ENCODE measurements at places on chromosomes 7 and 10.

- no peak for DNase-seq
These were observed 624.8 kb upstream of the FZD8 start for GRCh38 chr10:36266923-36267322.

DNA sequence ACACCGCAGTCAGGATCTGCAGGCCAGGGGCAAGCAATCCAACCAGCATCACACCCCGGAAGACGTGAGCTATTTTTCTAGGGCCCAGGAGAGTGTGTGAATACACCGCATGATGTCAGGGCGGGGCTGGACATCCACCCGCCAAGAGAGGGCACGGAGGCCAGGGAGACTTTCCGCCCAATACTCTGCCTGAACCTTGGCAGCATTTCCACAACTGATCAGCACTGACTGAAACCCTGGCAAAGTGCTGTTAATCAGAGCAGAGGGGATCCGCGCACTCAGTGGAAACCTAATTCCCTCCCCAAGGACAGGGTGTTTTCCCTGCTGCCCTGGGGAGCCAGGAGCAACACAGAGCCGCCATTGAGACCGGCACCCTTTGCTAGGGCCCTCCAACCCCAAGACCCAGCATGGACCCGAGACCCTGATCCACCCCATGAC is 8.2 kb downstream of the MAD1L1 start:
- no peak for DNase-seq

- no peak for DNase-seq
These were observed 315.6 kb downstream of the GRM8 start for GRCh38 chr7:126937171-126937570.

DNA sequence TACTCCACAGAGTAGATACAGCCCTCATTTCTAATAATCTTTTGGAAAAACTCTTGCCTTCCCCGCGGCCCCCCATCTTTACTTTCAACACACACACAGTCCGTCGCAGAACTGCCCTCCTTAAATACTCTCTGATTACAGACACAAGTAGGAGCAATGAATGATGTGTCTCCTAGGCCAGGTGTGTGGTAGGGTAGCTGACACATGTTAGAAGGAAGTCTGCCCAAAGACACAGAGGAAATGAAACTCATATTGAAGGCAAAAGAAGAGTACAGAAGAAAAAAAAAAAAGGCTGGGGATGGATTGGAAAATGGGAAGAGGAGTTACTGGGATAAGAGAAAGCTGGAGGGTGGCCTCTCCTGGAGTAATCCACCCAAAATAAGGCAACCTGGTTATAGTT is 14.6 kb downstream of the OPALIN start:
- DNase-seq: no peak

DNA sequence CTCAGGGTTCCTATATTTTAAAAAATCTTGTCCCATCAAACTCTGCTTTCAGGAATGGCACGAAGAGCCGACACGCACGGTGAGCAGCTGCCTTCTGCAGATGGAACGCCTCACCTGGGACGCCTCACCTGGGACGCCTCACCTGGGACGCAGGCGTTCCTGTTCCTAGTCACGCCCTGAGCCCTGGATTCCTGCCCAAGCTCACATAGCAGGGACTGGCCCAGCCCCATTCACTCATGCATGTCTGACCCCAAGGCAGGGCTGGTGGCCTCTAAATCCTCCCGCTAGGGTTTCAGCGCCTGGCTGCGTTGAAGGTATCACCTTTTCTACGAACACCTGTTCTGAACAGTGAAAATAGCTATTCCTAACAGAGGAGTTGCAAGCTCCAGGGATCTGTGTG is 49.8 kb downstream of the CARD11 start:
- DNase-seq: no peak

DNA sequence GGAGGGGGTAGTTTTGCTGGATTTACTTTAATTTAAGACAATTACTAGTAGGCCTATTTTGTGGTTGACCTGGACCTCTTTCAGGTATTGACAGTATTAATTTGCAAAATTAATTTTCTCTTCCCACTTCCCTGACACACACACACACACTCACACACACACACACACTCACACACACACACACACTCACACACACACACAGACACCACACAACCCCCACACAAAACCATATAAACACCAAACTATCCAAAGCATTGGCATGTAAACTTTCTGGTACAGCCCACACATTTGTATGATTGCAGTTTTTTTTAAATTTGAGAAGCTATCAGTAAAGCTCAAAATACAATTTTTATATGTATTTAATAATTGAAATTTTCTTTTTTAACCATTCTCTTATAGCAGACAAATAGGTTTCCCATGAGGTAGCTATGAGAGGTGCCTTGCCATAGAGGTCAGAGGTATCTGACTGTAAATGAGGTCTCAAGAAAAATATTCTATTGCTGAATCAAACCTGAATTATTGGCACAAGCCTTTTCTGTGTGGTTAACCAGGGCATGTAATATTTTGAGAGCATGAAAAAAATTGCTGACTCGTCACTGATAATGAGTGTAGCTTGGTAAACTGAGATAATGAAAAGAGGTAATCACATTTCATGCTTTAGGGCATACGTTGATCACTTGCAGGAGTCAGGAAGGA is 306.5 kb downstream of the GATA3 start:
- DNase-seq: no peak

DNA sequence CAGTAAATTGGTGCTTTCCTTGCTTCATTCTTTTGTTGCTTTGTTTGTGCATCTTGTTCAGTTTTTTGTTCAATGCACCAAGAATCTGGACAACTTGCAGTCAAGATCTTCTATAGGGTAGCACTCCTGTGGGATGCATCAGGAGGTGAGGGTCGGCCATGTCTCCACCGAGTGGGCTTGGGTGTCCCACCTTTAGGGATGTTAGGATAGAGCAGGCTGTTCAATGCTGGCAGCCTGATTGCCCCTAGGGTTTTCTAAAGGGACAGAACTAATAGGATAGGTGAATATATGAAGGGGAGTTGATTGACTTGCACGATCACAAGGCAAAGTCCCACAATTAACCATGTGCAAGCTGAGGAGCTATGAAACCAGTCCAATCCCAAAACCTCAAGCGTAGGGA is 109.9 kb downstream of the GLRX3 start:
- no peak for DNase-seq
